ENCODE measurements at places on chromosomes 7 and 10.

- no peak for DNase-seq
These were observed 45.6 kb downstream of the GPR141 start for GRCh38 chr7:37729181-37729580.

GRCh38 chr7:145848691-145849090 lies 267.9 kb upstream of the CNTNAP2 start:
- DNase-seq, result no peak

GRCh38 chr7:30681815-30682211 lies 443 bp downstream of the CRHR2 start:
- no peak for DNase-seq

DNA sequence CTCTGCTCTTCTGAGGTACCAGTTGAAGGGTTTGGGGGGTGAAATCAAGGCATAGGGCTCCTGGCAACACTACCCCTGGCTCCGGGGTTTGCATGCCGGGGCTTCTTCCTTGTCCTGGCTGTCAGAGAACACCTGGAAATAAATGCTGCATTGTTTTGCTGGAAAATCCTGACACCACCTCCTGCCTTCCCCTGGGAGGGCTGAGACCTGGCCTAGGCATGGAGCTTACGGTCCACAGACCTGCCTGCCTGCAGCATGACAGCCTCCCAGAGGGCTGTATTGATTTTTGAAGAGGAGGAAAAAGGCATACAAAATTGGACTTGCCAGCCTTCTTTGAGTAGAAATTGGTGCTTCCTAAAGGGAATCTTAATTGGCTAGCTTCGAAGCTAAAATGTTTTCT lies 227.1 kb downstream of the MGMT start:
- DNase-seq, result no peak

Data from GDM1 (cell line).